ENCODE measurements at places on chromosomes 4 and X.

- DNase-seq, result no peak
Measured at GRCh38 chr4:124070688-124071484, 641.6 kb downstream of the ANKRD50 start.

DNA sequence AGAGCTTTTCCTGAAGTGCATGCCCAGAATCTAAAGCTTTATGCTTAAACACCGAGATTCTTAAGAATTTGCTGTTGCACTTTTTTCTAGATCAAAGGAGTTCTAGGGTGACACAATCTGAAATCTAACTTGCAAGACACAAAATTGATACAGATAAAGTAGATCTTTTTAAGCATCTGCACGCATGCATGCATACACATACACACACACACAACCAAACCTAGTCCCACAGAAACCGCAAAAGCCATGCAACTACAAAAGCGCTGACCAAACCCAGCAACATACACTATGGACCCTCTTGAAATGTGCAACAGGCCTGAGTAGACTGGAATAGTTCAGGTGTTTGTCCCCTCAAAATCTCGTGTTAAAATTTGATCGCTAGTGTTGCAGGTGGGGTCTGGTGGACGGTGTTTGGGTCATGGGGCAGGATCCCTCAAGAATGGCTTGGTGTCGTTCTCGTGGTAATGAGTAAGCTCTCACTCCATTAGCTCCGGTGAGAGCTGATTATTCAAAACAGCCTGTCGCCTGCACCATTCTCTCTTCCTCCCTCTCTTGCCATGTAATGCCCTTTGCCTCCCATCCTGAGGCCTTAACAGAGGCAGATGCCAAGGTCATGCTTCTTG is 52.7 kb downstream of the IRF2 start:
- DNase-seq, result no peak

DNA sequence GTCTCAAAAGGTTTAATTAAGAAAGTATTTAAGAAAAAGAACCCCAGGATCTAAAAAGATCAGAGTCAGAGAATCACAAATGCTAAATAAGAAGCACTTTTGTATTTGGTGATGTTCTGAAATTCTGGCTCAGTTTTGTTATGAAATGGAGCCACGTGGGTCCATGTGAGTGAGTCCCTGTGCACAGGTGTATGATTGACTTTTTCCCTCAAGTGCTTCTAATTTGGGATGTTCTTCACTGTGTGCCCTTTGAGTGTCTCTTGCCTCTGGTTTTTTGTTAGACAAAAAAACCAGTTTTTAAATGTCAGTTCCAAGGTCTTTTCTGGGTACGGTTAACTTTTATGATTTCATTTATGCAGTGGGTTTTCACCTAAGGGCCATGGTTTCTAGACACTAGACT is 44.4 kb downstream of the REPS2 start:
- DNase-seq, result no peak

DNA sequence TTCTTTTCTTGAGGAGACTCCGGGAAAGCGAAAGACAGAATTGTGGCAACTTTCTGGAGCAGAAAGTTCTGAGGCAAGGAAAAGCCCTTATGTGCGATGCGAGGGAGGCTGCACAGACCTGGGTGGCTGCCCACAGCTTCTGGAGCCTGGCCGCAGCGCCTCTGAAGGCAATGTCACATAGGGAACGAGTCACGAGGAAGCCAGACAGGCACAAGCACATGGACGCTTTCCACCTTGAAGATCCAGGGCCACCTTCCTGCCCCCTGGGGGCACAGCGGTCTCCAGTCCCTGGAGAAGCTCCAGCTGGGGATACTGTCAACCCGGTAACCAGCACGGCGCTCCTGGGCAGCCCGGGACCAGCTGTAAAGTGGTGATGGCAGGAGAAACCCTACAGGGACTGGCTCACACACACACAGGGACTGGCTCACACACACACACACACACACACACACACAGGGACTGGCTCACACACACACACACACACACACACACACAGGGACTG is 69.8 kb downstream of the MTNR1A start:
- no peak for DNase-seq

GRCh38 chr4:25903900-25904747 is 9.9 kb upstream of the SMIM20 start:
- no peak for DNase-seq

GRCh38 chr4:106369456-106370060 is 980 bp upstream of the GIMD1 start:
- DNase-seq, result no peak

GRCh38 chr4:67575232-67576058 is 16.9 kb downstream of the STAP1 start:
- no peak for DNase-seq

GRCh38 chr4:27463816-27464215 is 603.2 kb downstream of the STIM2 start:
- no peak for DNase-seq

GRCh38 chrX:119635799-119636198 is 29.6 kb upstream of the NKRF start:
- no peak for DNase-seq

- DNase-seq, result no peak
Measured at GRCh38 chr4:45679411-45679810, 444.4 kb downstream of the GABRG1 start.

DNA sequence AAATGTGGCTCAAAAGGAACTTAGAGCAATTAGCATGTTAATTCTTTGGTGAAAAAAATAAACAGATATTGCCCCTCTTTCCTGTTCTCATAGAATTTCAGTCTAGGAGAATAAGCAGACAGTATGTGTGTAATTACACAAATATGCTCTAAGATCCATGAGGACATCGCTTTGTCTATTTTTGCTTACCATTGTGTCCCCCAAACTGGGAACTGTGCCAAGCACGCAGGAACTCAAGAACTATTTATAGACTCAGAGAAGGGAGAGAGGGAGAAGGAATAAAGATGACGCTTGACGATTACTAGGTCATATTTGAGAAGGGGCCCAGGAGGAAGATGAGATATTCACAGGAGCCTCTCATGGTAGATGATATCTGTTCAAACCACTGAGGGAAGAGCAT is 692.6 kb downstream of the RAB28 start:
- no peak for DNase-seq

GRCh38 chr4:105965183-105965800 is 70.0 kb downstream of the NPNT start:
- no peak for DNase-seq

DNA sequence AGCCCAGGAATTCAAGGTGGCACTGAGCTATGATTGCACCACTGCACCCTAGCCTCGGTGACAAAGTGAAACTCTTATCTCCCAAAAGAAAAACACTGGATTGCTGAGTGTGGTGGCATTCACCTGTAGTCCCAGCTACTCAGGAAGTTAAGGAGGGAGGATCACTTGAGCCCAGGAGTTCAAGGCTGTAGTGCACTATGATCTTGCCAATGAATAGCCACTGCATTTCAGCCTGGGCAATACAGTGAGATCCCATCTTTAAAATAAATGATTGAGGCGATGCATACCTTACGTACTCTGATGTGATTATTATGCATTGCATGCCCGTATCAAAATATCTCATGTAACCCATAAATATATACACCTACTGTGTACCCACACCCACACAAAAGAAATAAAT is 31.2 kb upstream of the LARP1B start:
- DNase-seq, result no peak

DNA sequence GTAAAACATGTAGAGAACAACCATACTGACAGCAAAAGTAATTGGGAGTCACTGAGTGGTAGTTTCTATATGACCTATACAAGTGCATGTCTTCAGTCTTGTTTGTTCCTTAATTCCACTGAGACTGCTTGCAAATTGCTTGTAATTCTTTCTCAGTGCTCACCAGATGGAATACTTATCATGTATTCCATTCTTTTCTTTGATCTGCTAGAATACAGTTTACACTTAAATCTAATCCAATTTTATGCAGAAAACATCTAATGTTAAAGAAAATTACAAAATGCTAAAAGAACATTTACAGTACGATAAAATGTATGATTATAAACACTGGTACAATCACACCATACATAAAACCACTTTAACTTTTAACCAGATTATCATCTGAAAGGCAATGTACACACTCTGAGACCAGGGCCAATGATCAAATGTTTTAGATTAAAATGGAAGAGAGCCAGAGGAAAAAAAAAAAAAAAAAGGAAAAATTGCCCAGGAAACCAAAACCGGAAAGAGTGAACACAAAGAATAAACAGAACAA is 741.4 kb downstream of the FAT4 start:
- DNase-seq, result no peak

GRCh38 chrX:136067097-136067496 is 80.2 kb upstream of the FHL1 start:
- no peak for DNase-seq

DNA sequence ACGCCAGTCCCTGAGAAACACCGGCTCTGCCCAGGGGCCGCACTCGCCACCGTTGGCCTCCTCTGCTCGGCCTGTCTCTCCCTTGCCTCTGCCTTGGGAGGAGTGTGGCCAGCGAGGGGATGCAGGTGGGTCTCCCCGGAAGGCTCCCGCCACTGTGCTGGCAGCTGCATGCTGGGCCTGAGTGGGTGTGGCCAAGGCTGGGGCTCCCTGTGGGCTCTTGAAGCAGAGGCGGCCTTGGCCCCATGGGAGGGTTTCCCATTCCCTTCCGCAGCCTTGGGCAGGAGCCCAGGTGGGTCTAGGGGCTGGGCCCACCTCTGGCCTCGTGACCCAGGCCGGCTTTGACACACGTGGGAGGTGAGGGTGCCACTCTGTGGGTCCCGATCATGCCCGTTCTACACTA is 19.1 kb downstream of the FGFRL1 start:
- no peak for DNase-seq

DNA sequence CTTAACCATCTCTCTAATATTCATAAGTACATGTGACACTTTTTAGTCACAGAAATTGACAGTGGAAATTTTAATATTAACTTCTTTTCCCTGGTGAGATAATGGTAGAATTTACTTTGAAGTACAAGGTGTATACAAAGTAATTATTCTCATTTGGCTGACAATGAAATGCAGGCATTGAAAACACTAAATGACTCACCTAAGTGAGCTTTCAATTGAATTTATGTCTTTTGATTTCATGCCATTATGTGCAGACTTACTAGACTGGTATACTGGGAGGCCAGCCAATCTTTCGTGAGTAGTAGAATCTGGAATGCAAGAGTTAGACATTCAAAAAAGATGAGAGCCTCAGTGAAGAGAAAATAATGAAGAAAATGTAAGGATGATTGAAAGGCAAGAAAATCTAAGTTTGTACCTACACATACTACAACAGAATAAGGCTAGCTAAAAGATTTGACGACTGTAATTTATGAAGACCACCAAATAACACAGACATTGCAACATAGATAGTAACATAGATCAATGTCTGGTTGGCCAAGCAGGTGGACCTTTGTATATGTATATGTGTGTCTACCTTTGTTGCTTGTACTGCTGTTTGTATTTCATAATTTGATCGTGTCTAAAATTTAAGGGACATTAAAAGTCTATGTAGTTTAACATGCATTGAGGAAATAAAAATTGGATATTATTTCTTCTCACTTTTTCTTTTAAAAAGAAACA is 459.7 kb downstream of the IL15 start:
- DNase-seq, result no peak

DNA sequence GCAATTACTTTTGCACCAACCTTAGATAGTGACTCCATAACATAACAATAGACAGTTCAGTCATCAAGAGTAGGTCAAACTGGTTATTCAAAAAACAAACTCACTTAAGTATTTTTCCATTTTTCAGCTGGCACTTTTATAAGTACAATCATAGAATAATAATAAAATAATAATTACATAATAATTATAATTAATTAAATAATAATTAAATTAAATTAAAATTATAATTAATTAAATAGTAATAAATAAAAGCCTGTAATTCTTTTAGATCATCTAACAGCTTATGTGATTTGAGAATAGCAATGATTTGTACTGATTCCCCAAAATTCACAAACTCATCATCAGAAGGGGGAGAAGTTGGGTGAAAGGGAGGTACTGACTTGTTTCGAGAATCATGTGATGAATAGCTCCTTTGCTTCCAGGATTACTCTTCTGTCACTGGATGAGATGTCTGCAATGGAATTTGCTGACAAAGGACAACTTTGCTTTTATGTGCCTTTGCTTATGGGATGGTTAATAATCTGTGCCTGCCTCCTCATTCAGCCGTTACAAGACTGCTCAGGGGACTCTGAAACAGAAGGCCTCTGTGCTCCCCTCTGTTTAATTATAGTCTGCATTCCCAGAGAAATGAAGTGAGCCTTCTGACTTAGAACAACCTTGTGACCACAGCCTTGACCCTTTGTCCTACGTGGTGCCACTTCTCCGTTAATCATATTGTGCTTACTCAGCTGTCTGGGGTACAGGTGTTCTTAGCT is 104.8 kb upstream of the ENPEP start:
- no peak for DNase-seq

DNA sequence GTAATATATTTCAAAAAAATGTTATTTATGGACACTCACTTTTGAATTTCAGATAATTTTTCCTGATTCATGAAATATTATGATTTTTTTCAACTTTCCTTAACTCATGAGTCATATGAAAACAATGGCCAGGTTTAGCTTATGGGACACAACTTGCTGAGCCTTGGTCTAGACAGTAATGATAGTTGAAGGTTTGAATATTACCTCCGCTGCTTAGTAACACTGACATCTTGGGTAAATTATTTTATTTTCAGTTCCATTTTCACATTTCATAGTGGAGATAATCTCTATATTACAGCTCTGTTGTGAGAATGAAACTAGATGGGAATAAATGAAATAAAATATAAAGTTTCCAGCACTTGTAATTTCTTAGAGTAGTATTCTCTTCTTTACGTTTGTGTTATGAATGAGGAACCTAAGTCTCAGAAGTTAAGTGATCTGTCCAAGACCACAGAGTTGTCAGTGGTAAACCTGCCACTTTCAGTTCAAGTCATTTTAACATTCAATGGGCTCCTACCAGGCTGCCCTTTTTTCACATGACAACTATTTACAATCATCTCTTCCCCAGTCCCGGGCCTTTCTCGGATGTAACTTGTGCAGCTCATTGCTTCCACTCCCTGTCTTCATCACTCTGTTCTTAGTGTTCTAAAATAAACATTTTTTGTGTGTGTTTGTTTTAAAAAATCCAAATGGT is 46.8 kb upstream of the GC start:
- no peak for DNase-seq

- no peak for DNase-seq
Measured at GRCh38 chr4:55103224-55103623, 22.2 kb downstream of the KDR start.

DNA sequence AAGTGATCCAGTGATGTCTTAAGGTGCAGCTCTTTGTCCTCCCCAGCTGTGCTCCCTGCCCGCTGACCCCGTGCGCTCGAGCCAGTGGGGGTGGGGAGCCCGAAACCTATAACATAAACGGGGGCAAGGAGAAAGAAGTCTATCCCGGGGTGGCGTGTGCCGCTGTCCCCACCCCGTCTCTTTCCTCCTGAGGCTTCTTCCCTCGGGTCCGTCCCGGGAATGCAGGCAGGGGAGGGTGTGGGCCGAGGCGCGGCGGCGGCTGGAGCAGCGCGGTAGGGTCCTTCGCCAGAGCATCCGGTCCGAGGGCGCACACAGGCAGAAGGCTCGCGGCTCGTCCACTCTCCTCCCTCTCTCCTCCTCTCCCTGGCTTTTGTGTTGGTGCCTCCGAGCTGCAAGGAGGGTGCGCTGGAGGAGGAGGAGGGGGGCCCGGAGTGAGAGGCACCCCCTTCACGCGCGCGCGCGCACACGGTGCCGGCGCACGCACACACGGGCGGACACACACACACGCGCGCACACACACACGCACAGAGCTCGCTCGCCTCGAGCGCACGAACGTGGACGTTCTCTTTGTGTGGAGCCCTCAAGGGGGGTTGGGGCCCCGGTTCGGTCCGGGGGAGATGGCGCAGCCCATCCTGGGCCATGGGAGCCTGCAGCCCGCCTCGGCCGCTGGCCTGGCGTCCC is at the start of gene RAB33A:
TSS of gene RAB33A (plus strand) at position 517 of the 681 bp plus-strand sequence. CDS start at position 618, 101 bp downstream.
- no peak for DNase-seq

Measured in stimulated activated CD4-positive, alpha-beta T cell treated with anti-CD3 and anti-CD28 coated beads, Interleukin-2, amount 100 ng/mL, for 48 hours (primary cell).